NT2/D1 (cell line): ENCODE measurements at places on chromosomes 7 and 10.

GRCh38 chr7:42134276-42134876, 102.6 kb downstream of the GLI3 start:
- DNase-seq, result no peak

DNA sequence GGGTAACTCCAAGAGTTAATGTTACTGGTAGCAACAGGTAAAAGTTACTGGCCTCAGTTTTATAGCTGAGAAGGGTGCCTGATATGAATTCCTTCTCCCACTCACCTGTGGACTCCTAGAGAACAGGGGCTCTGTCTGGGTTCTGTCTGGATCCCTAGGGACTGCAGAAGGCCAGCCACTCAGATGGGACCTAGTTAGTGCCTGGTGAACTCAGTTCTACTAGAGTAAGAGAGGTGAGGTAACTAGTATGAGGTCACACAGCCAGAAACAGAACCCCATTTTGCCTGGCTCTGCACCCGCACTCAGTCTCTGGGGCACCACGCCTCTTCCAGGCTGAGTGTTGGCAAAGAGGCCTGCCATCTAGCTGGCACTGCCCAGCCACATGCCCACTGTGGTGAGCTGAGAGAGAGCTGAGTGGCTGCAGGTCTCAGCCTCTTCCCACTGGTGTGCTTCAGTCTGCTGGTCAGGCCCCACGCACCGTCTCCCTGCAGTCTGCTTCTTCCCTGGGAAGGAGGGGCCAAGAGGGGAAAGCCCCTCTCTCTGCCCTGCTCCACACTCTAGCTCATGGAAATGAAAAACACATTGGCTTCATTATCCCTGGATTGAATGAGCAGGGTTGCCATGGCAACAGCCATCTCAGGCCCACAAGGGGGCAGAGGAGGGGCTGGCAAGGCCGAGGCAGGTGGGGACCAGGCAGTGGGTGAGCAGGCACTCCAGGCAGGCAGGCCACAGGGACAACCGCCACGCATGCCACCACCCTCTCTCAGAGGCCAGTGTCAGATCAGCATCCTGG, 110.6 kb downstream of the ZMIZ1 start:
- DNase-seq, result no peak

DNA sequence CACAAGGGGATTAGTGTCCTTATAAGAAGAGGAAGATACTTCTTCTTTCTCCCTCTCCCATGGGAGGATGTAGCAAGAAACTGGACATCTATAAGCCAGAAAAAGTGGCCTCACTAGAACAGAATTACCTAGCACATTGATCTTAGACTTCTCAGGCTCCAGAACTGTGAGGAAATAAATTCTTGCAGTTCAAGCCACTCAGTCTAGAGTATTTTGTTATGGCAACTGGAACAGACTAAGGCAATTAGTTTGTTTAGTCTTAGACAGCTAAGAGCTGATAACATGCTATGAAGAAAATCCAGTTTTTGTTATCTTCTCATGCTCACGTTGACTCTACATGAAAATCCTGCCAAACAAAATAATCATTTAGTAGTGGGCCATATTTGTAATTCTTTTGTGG, 627.6 kb upstream of the PHF14 start:
- DNase-seq, result no peak

GRCh38 chr10:132035476-132035875, 30.3 kb upstream of the JAKMIP3 start:
- no peak for DNase-seq

- no peak for DNase-seq
These were observed 93.5 kb downstream of the AKAP9 start for GRCh38 chr7:92034116-92034515.

GRCh38 chr10:1034758-1035157, 9.1 kb upstream of the IDI2 start:
- no peak for DNase-seq

- DNase-seq, result no peak
These were observed 1256.1 kb upstream of the LRRN3 start for GRCh38 chr7:109834851-109835250.

- DNase-seq, result no peak
These were observed 57.0 kb downstream of the P4HA1 start for GRCh38 chr10:73039635-73040034.

GRCh38 chr10:68046642-68047041, 28.4 kb downstream of the HERC4 start:
- no peak for DNase-seq
